Activated T-helper 1 cell treated with anti-CD3 and anti-CD28 coated beads, Interleukin-2, amount 50 U/mL, for 16 hours (primary cell): ENCODE measurements at places on chromosomes 4 and X.

- no peak for DNase-seq
Observed at GRCh38 chrX:44012484-44013096, 39.4 kb upstream of the NDP start.

DNA sequence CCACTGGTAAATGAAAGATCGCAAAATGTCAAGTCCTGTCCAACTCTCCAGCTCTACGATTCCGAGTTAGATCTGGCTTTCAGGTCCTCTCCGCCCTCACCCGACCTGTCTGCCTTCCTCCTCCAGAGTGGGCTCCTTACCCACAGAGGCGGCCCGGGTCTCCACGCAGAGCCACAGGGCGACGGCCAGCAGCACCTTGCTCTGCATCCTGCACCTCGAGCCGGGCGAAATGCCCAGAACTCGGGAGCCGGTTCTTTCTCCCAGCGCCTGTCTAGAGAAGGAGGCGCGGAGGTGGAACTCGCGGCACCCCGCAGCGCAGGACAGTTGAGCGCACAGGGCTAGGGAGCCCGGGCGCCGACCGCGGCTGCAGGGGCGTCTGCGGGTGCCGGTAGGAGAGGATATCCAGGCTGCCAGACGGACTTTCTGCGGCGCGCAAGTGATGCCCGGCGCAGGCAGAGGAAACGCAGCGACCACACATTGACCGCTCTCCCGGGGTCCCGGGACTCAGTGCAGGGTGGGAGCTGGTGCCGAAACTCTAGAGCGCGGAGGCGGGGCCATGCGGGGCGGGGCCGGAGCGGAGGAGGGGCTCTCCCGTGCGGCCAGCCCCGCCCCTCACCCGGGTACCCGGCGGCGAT is at the start of gene KDR:
KDR (minus strand) TSS at position 509 of the 635 bp plus-strand sequence; CDS start at position 207, 302 bp downstream.
- no peak for DNase-seq

GRCh38 chrX:55648434-55648833 is 25.2 kb downstream of the FOXR2 start:
- no peak for DNase-seq

DNA sequence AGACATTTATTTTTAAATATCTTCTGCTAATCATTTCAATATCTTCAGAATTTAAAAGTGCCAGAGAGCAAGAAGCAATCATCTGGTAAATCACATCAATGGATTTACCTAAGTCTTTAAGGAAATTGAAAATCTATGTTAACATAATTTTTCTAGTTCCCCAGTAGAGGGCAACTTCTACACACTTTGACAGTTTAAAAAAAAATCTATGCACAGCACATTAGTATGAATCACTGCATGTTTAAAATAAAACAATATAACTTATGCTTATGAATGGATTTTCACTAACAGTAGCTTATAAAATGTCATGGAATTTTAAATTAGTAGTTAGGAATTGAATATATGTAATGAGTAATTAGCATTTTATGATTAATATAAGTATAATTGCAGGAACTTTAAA is 126.5 kb downstream of the REELD1 start:
- no peak for DNase-seq

DNA sequence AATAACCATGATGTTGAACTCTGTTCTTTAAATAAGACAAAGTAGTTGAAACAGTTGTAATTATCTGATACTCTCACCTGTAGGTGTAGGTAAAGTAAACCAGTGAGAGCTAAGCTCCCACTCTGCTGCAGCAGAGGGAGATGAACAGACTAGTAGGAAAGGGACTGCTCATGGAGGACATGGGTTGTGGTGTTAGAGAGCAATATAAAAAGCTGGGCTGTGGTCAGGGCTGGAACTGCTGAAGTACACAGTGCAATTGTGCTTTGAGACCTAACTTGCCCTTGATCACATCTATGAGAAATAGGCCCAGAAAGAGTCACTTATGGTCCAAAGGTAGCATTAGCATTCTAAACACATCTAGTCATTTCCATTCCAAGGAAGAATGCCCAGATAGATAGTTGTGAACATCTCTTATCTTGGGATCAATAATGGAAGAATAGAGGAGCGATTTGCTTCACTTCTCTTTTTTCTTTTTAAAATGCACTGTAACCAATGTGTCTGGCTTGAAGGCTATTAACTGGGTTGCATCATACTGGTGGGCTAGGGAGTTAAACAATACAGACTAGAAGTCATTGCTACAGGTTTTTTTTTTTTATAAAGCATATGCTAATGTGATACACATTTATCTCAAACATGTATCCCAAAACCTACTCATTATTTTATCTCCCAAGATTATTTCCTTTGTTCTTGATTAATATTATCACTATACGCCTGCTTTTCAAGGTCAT is 251.3 kb upstream of the CENPE start:
- no peak for DNase-seq

GRCh38 chr4:5143940-5144339 is 92.7 kb downstream of the STK32B start:
- no peak for DNase-seq

GRCh38 chr4:68401231-68401630 is 46.0 kb upstream of the TMPRSS11E start:
- no peak for DNase-seq

DNA sequence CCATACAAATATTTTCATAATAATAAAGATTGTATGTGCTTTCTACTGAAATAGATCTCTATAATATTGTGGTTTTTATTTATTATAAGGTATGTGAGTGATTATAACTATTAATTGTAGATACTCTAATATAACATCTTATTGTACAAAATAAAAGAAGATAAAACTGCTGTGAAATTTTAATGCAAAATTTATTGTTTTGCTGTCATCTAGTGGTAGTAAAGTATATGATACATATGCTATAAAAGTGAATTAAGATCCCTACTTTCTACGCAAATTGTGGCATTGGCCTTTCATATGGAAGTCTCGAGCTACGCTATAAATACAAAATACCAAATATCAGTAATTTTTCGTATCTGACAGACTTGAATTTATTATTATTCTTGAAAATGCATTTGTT is 19.3 kb downstream of the YIPF7 start:
- no peak for DNase-seq

GRCh38 chrX:121781991-121782390 is 734.6 kb downstream of the GLUD2 start:
- no peak for DNase-seq

DNA sequence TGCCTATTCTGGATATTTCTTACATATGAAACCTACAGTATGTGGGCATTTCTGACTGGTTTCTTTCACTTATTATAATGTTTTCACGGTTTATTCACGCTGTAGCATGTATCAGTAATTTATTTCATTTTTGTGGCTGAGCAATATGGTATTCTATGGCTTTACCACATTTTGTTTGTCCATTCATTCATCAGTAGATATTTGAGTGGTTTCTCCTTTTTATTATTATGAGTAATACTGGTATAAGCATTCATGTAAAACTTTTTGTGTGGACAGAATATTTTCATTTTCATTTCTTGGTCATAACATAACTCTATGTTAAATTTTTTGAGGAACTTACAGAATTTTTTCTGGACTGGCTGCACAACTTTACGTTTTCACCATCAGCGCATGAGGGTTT is 122.7 kb upstream of the PABPC5 start:
- no peak for DNase-seq

DNA sequence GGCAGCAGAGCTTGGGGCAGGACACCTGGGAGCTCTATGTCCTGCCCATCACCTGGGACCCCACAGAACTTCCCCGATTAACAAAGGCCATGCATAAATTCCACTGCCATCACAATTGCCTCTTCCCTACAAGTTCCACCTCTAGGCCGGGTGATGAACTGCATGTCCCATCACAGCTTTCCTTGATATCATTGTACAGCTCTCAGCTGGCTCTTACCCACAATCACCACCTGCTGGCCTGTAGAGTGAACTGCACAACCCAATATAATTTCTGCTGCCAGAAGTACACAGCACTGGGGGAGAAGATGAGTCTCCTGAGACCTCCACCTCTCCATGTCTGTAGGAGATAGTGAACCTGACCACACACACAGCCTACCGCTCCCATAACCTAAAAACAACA is 285.0 kb upstream of the AADAT start:
- DNase-seq = no peak
